Uterus (tissue), 4 donors: ENCODE measurements at places on chromosomes 5 and 9. TPM values are rescaled to one million over a fixed set of nuclear protein-coding genes. Genes with fewer than 3 reads are reported as not detected.

PCAT7 gene
- total RNA-seq: not detected

GRCh38 chr5:74079971-74080556, 454.1 kb downstream of the ARHGEF28 start:
- no peak overlapping the region for H3K4me3 ChIP-seq
- H3K36me3 ChIP-seq: no peaks in the 10 kb centered on the region
- H3K27ac ChIP-seq: no peak overlapping the region
- no peak for DNase-seq
- H3K27me3 ChIP-seq: no peaks in the 10 kb centered on the region

GRCh38 chr9:90909225-90909624, 107.6 kb downstream of the SYK start:
- no peak overlapping the region for H3K27ac ChIP-seq
- no peak overlapping the region for H3K4me3 ChIP-seq
- H3K4me1 ChIP-seq: no peaks in the 10 kb centered on the region

DNA sequence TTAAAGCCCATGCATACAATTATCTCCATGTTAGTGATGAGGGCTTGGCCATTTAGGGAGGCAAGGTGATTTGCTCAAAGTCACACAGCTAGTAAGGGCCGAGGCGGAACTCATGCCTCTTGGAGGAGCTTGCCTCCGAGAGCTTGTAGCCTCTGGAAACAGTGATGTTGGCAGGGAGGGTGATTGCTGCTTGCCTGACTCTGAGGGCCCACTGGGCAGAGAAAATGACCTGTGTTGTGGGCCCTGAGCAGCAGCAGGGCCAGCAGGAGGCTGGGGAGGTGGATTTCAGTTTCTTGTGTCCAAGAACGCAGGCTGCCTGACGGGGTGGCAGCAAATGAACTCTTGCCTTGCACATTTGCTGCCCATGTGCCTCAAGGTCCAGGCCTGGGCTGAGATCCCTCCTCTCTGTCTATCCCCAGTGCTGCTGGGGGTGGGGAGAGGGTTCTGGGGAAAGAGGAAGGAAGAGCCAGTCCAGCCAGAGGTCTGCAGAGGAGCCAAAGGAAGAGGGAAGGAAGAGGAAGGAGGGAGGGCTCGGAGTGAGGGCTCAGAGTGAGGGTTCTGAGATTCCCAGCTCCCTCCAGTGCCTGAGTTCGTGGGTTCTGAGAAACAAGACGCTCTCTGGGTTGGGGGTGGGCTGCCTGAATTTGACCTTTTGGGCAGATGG, 16.2 kb upstream of the PTGS1 start:
- H3K27me3 ChIP-seq: no peaks in the 10 kb centered on the region
- no peak overlapping the region for H3K27ac ChIP-seq
- no peak overlapping the region for H3K4me3 ChIP-seq
- no peak for DNase-seq
- H3K4me1 ChIP-seq: no peaks in the 10 kb centered on the region

PTGS1 gene
- 11.8 TPM for total RNA-seq

GRCh38 chr5:25025831-25026230, 381.1 kb upstream of the CDH10 start:
- no peak overlapping the region for H3K4me3 ChIP-seq
- DNase-seq: no peak
- H3K27me3 ChIP-seq: no peaks in the 10 kb centered on the region

DNA sequence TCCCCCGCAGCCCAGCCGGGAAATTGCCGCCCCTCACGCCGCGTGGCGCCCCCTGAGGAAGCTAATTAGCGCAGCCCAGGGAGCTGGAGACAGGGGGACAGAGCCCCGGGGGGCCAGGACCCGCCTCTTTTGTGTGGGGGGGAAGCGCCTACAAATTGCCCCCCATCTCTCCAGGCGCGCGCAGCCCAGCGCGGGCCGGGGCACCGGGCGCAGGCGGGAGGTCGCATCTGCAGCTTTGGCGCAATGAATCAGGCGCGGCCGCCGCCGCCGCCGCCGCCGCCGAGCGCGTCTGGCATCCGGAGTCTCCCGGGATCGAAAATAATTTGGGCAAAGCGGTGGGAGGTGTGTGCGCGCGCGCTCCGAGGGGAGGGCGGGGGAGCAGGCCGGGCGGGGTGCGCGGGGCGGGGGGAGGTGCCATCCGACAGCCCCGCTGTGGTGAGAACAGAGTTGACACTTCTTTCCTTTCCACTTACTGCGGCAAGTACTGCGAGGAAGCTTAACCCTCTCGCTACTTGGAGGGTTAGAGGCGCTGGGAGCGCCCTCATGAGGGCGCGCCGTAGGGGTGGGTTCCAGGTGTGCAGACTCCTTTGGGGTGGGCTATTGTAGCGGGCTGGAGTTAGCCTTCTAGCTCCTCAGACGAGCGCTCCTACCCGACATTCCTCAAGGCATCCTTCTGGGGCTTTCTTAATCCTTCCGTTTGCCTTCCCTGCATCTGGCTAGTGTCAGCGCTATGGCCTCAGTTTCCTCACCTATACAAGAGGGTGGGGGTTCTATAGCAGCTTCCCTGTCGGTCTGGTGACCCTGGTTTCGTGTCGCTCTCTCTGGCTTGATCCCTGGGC, 63.1 kb downstream of the CXXC5 start:
- peak; percentile 54 for DNase-seq
- H3K4me3 ChIP-seq: peak overlapping the region; percentile 28
- H3K36me3 ChIP-seq: no peaks in the 10 kb centered on the region
- peaks cover 11% of the 10 kb centered on the region for H3K4me1 ChIP-seq
- peak overlapping the region; percentile 20 for H3K27ac ChIP-seq
- no peaks in the 10 kb centered on the region for H3K27me3 ChIP-seq

DNA sequence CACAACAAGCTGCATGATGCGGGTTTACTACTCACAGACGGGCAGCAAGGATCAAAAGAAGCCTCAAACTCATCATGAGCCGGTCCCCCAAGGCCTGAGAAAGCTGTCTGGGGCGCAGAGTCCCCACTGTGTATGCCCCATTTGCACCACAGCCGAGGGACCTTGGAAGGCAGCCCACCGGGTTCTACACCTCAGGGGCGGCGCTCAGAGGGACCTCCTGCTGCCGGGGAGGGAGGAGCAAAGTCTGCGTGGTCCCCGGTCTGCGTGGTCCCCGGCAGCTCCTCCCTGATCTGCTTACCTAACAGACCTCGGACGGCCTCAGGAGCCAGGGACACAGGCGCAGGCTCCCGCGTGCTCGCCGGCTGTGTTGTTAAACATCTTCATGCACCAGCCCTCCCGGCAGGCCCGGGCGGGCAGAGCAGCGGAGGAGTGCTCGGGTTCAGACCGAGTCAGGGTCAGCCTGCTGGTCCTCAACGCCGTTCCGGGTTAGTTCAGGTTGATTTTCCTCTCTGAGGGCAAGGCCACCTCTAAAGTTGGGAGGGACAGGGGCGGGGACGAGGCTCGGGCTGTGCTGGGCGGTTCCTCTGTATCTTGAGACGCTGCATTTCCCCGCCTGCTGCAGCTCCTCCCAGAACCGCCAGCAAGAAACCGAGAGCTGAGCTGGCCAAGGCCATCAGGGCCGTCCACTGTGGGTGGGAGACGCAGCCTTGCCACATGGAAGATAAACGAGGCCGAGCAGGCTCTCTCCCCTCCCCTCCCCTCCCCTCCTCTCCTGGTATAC, 74.6 kb downstream of the MRPL36 start:
- H3K4me1 ChIP-seq: no peaks in the 10 kb centered on the region
- no peak for DNase-seq
- H3K27me3 ChIP-seq: no peaks in the 10 kb centered on the region
- no peak overlapping the region for H3K4me3 ChIP-seq

GRCh38 chr9:138016406-138017187, 139.0 kb downstream of the CACNA1B start:
- H3K27me3 ChIP-seq: no peaks in the 10 kb centered on the region
- no peak for DNase-seq
- H3K4me1 ChIP-seq: no peaks in the 10 kb centered on the region

DNA sequence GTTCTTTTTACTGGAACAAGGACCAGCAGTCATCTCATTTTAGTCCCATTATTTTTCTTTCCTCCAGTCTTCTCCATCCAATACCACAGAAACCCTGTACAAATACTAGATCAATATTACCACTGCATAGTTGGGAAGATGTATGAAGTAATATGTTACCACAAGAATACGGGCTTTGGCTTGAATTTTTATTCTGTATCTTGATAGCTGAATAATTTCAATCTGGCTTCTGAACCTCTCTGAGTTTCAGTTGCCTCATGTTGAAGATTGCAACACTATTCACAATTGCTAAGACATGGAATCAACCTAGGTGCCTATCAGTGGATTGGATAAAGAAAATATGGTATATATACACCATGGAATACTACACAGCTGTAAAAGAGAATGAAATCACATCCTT, 82.9 kb downstream of the SGCD start:
- no peaks in the 10 kb centered on the region for H3K36me3 ChIP-seq
- no peaks in the 10 kb centered on the region for H3K27me3 ChIP-seq
- peak overlapping the region; percentile 42 for H3K27ac ChIP-seq
- no peak overlapping the region for H3K4me3 ChIP-seq
- DNase-seq: no peak

DNA sequence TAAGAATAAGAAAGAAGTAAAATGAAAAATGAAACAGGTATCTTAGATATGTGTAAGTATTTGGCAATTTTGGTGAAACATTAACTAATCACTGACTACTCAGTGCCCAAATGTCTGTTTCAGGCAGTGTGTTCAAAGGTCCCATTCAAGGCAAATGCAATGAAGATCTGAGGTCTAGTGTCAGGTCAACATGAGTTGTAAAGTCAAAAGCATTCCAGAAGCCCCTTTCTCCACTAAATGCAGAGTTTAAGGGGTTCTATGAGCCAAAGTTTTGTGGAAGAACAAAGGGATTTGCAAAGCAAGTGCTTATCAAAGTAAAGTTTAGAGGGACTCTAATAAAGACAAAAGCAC, 71.0 kb upstream of the GPBP1 start:
- H3K27me3 ChIP-seq: no peaks in the 10 kb centered on the region
- H3K27ac ChIP-seq: no peak overlapping the region
- no peaks in the 10 kb centered on the region for H3K4me1 ChIP-seq
- no peak overlapping the region for H3K4me3 ChIP-seq
- H3K36me3 ChIP-seq: no peaks in the 10 kb centered on the region

DNA sequence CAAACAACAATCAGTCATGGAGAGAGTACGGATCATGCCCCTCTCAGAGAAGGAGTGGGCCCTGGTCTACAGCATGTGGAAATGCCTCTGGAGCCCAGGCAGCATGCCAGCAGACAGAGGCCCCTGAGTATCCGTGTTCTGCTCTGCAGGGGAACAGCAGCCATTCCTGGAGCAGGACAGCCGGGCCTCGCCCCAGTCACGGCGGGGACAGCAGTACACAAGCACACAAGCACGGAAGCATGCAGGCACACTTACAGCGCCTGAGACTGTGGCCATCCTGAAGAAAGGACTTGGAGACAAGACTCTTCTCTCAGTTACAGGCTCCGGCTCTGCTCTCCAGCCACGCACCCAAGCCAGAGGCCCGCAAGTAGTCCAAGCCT, 102.6 kb upstream of the ALDH1B1 start:
- DNase-seq: no peak
- H3K4me1 ChIP-seq: no peaks in the 10 kb centered on the region
- no peaks in the 10 kb centered on the region for H3K27me3 ChIP-seq
- no peak overlapping the region for H3K4me3 ChIP-seq
- H3K27ac ChIP-seq: no peak overlapping the region

CAVIN4 gene
- total RNA-seq: 0.64 TPM
